ENCODE measurements at places on chromosomes 7 and 10. TPM values are rescaled to one million over a fixed set of nuclear protein-coding genes. Genes with fewer than 3 reads are reported as not detected.

DNA sequence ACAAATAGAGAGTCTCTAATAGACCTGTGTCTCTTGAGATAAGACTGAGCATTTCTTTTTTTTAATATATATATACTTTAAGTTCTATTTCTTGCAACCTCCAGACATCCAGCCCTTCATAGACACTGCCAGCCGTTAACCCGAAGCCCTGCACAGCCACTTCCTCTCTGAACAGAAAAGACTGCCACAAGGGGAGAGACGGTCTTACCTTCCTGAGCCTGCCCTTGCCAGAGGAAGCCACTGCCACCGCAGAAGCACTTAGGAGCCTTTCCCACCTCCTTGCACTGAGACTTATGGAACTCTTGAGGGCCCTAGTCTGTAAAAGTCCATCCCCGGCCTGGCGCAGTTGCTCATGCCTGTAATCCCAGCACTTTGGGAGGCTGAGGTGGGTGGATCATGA is 31.8 kb upstream of the PRSS1 start:
- DNase-seq: no peak

GRCh38 chr10:114340816-114341215 is 63.5 kb downstream of the AFAP1L2 start:
- no peak for DNase-seq

DNA sequence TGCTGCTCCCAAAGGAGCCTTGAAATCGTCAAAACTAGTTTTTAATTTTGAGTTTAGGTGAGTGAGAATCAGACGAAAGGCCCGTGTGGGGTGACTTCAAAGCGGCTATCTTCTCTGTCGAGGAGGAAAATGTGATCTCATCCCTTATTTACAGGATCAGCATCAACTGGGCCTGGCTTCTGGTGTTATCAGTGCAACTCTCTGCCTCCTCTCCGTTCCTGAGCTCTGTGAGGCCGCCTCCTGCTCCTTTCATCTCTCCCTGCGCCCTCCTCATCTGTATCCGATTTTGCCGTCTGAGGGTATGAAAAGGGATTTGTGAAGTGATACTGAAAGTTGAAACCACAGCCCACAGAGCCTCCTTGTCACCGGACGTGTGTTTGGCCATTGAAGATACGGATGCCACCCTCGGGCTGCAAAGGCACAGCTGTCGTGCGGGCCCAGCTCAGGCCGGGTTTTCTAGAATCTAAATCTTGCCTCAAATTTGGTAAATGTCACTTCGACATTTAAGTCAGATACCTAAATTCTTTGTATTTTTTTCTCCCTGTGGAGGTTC is 408.7 kb upstream of the ADARB2 start:
- DNase-seq: no peak

DNA sequence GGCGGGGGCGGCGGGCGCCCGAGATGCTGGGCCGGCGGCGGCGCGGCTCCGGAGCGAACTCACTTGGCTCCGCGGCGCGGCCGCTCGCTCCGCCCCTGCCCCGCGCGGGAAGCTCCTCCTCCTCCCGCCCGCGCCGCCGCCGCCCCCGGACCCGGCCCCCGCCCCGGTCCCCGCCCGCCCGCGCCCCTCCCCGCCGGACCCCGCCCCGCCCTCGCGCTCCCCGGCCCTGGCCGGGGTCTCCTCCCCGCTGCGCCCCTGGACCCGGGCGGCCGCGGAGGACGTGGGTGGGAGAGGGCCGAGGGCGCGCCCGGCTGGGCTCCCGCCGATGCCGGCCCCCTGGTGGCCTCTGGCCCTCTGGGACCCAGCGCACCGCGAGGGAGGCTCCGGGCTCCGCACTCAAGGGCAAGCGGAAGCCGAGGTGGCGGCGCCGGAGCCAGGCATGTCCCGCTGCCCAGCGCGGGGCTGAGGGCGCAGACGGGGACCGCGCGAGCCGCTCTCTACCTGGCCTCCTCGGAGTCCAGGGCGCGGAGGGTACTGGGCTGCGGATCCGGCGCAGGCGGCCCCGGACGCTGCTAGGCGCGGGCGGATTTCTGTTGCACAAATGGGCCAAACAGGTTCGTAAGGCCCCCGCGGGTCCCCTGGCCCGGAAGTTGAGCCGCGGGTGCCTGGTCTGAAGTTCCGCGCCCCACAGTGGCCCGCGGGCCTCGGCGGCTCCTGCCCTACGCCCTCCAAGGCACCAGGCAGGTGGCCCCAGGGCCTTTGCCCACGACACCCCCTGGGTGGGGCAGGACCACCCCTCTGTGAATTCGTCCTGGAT is at the start of gene TCERG1L:
Gene TCERG1L (minus strand): TSS at position 61 of the 817 bp plus-strand sequence. CDS start 86 bp downstream, outside the sequence.
- no peak for DNase-seq

GRCh38 chr10:110153396-110153795 is 54.0 kb upstream of the MXI1 start:
- no peak for DNase-seq

POU6F2 gene
- 0.63 TPM for total RNA-seq

WDR91 gene
- total RNA-seq: 11.1 TPM

RAMP3 gene
- total RNA-seq: not detected

GRIFIN gene
- not detected for total RNA-seq

CPN1 gene
- total RNA-seq: not detected

PDE1C gene
- 187 TPM for total RNA-seq

MRLN gene
- total RNA-seq: not detected

AKR1E2 gene
- 1.7 TPM for total RNA-seq

Measured in osteocyte (in vitro differentiated cells).